Mesothelial cell of epicardium (in vitro differentiated cells): ENCODE measurements at places on chromosomes 2 and 18. TPM values are rescaled to one million over a fixed set of nuclear protein-coding genes. Genes with fewer than 3 reads are reported as not detected.

SKA1 gene
- total RNA-seq = 5.0 to 5.9 TPM (median 5.5 TPM) in 3 replicates

TBR1 gene
- 0.09 to 0.13 TPM in 2 of 3 replicates, not detected in the other for total RNA-seq

ADAM23 gene
- total RNA-seq = 6.9 to 8.6 TPM (median 8.5 TPM) in 3 replicates

MRPL30 gene
- 33.3 to 35.3 TPM (median 35.1 TPM) in 3 replicates for total RNA-seq

GRCh38 chr2:236498369-236498768 lies 71.3 kb upstream of the ACKR3 start:
- peaks cover 33% of the 10 kb centered on the region for H3K36me3 ChIP-seq
- no peak overlapping the region for H3K27ac ChIP-seq
- H3K27me3 ChIP-seq = no peaks in the 10 kb centered on the region
- no peak overlapping the region for H3K4me3 ChIP-seq

DNA sequence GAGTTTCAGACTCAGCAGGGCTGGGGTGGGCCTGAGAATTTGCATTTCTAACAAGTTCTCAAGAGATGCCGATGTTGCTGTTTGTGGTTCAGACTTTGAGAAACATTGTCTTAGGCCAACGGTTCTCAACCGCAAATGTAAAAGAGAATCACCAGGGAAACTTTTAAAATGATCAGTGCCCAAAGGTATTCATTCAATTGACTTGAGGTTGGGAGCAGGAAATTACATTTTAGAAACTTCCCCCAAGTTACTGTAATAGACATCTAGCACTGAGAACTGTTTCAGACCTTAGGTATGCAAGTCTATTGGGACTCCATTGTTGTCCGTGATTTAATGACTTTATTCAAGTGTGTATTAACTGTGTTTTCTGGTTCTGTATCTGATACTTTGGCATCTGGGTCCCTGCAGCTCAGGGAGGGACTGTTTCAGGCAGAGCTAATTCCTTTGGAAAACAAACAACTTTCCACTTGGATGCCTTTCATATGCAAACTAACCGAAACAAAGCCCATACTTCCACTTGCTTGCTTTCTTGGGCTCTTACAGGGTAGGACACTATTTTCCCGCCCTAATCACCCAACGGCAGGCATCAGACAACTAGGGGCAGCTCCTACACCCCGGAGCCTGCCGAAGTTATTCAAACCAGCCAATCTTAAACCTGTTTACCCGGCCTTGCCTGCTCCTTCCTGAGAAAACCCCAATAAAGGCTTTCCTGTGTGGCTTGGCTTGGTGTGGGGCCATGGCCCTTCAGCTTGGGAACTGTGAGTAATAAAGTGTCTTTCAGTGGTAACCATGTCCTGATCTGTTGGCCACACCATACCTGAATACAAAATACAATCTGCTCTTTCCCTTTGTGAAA lies 97.6 kb downstream of the POLE4 start:
- H3K36me3 ChIP-seq = no peaks in the 10 kb centered on the region
- peaks cover 13% of the 10 kb centered on the region for H3K27me3 ChIP-seq
- DNase-seq = no peak
- no peaks in the 10 kb centered on the region for H3K4me1 ChIP-seq
- H3K27ac ChIP-seq = no peak overlapping the region

DNA sequence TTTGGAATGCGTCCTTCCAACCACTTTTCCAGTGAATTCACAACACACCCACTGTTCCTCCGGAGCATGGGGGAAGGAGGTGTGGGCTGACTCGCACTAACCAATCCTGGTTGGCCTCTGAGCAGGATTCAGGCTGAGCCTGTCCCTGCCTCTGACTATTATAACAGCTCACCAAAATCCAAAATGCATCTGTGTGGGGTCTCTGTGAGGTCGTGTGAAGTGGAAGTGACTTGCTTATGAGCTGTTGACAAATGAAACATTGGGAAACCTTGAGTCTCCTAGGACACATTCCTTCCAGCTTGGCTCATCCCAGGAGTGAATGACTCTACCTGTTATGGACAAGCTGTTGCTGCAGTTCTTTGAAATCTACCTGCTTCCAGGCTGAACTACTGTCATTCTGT lies 1.5 kb downstream of the CIDEA start:
- H3K27ac ChIP-seq = no peak overlapping the region
- no peaks in the 10 kb centered on the region for H3K36me3 ChIP-seq
- H3K4me3 ChIP-seq = no peak overlapping the region
- peaks cover 31% of the 10 kb centered on the region for H3K4me1 ChIP-seq

GRCh38 chr2:152930501-152930900 lies 212.1 kb downstream of the ARL6IP6 start:
- no peak for DNase-seq
- H3K36me3 ChIP-seq = no peaks in the 10 kb centered on the region
- H3K4me1 ChIP-seq = no peaks in the 10 kb centered on the region
- no peak overlapping the region for H3K27ac ChIP-seq

GRCh38 chr2:226953206-226953605 lies 117.4 kb downstream of the RHBDD1 start:
- H3K4me3 ChIP-seq = no peak overlapping the region
- no peaks in the 10 kb centered on the region for H3K4me1 ChIP-seq
- no peak overlapping the region for H3K27ac ChIP-seq
- no peaks in the 10 kb centered on the region for H3K27me3 ChIP-seq
- peaks cover 14% of the 10 kb centered on the region for H3K36me3 ChIP-seq
- no peak for DNase-seq

DNA sequence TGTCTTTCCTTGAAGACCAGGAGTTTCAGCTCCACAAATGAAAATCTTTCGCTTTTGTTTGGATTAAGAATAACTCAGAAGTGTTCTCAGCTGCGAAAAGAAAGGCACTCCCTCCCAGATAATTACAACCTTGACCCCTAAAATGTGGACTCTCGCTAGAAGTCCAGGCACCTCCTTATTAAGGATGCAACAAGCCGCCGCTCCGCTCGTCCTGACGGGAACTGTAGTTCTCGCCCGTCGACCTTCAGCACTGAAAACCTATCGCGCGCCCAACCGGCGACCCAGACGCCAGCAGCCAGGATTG lies 559 bp downstream of the IMMT start:
- peak overlapping the region; percentile 81 for H3K4me3 ChIP-seq
- DNase-seq = no peak
- peaks cover 33% of the 10 kb centered on the region for H3K4me1 ChIP-seq
- peaks cover 3% of the 10 kb centered on the region for H3K36me3 ChIP-seq

- peaks cover 12% of the 10 kb centered on the region for H3K4me1 ChIP-seq
- H3K27me3 ChIP-seq = peaks cover 2% of the 10 kb centered on the region
- DNase-seq = peak; percentile 64
- no peak overlapping the region for H3K4me3 ChIP-seq
- no peaks in the 10 kb centered on the region for H3K36me3 ChIP-seq
Measured at GRCh38 chr2:218186355-218186766, 19.6 kb upstream of the CXCR1 start.
